M059J (cell line): ENCODE measurements at places on chromosomes 7 and 10.
A peak's percentile ranks its signal among the peaks of the same experiment; 100 is the strongest.

DNA sequence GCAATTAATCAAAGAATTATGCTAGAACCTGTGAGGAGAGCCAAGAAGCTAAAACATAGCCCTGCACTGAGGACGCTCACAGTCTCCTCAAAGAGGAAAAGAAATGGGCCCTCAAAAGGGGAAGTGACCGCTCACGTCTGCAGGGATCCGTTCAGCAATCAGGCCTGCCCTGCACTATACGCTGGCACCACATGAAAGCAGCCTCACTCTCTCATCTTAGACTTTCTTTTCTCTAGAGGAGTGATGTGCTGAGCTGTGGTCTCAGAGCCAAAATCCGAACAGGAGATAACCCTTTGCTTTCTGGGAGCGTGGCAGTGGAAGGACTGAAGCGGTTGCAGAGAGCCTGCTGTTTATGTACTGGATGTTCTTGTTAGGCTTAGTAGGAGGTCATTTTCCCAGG is 6.3 kb upstream of the IL2RA start:
- no peak for DNase-seq

- no peak for DNase-seq
Observed at GRCh38 chr7:108384716-108385483, 71.3 kb downstream of the NRCAM start.

DNA sequence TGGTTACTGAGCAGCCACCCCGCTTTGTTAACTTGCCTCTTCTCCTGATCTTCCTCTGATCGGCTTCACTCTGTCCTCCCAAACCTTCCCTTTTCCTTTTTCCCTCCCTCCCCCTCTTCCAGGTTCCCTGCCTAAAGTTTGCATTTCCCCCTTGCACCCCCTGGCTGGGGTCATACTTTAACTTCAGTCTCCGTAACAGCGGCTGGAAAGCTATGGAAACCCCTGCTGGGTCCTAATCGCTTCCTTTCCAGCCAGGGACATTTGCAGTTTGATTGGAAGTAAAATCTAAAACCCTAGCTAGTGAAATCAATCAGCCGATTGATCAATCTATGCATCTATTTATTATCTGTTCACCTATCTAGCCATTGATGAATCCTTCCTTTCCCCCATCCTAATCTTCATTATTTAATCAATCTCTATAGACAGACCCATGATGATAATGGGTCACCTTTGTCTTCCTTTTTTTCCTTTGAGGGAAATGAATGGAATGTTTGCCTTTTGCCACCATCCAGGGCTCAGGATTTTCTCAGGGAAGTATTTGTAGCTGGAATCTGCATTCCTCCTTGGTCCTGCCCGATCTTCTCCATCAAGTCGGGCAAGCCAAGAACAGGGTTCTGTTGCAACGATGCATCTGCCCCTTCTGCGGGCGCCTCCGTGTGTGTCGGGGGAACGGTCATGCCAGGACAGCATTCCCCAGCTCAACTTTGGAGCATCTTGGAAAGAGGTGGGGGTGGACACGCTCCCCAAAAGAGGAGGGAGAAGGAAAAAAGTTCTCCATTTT is 8.8 kb downstream of the GATA3 start:
- no peak for DNase-seq

GRCh38 chr10:89076120-89076519 is 85.5 kb downstream of the FAS start:
- DNase-seq = no peak

GRCh38 chr7:19353180-19353579 is 208.0 kb upstream of the FERD3L start:
- peak; percentile 25 for DNase-seq

GRCh38 chr7:155048006-155048405 is 22.1 kb upstream of the HTR5A start:
- DNase-seq = no peak

- DNase-seq = no peak
Observed at GRCh38 chr7:3558400-3558799, 257.3 kb downstream of the SDK1 start.

- DNase-seq = peak; percentile 90
Observed at GRCh38 chr7:148623586-148624282, 33.2 kb downstream of the C7orf33 start.

- no peak for DNase-seq
Observed at GRCh38 chr10:71314028-71314693, 4.9 kb upstream of the SLC29A3 start.

DNA sequence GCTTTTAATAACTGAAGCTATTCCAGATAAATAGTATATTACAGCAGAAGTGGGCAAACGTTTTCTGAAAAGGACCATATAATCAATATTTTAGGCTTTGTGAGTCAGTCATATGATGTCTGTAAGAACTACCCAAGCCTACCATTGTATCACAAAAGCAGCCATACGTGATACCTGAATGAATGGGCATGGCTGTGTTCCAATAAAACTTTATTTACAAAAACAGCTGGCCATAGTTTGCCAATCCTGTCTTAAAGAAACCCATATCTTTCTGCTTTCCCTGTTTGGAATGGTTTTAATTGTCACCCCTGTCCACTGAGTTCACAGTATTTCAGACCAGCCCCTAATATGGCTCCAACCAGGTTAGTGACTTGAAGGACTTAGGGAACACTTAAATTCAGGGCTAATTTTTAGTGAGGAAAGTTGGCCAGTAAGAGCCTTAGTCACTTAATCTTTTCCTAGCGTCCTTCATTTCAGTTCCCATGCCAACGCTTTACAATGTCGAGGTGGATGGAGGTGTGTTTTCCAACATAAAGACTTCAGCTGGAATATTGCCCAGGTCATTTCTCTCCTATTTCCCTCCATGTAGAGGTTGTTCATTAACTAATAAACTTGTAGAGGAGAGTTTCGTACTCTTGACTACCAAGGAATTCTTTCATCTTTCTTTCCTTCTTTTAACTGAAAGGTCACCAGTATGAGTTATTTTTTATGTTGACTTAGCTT is 184.5 kb downstream of the TRIL start:
- no peak for DNase-seq

DNA sequence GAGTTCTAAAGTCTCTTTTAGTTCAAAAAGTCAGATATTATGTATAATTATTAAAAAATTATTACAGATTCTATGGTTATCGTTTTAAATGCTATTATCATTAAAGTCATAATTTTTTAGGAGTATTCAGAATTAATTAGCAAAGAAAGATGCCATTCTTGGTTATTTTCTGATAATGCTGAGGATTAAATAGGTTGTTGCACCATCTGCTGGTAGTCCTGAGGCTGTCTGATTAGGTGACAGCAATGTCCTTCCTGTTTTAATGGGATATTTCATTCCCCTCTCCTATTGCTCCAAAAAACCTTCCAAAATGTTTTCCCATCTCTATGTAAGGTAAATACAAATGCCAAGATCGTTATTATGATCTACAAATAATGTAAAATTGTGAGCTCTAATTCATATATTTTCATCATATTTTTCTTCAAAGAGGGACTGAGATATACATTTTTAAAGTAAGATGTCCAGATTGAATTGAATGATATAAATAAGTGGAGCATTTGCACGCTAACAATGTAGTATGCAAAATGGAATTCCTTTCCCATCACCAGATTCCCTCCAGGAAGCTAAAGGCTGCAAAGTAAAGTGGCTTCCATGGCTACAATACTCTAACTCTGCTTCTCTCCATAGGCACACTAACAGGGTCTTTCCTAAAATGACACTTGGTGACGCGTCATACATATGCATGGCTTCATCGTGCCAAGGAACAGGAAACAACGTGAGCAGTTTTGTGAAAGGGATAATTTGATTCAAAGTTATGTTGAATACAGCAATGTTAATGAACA is 58.8 kb upstream of the AKR1E2 start:
- peak; percentile 56 for DNase-seq

GRCh38 chr10:79391231-79392019 is 44.2 kb downstream of the PPIF start:
- DNase-seq = no peak

- DNase-seq = no peak
Observed at GRCh38 chr7:75950111-75950681, 35.2 kb downstream of the POR start.

- no peak for DNase-seq
Observed at GRCh38 chr10:48659790-48660189, 24.9 kb upstream of the WDFY4 start.

DNA sequence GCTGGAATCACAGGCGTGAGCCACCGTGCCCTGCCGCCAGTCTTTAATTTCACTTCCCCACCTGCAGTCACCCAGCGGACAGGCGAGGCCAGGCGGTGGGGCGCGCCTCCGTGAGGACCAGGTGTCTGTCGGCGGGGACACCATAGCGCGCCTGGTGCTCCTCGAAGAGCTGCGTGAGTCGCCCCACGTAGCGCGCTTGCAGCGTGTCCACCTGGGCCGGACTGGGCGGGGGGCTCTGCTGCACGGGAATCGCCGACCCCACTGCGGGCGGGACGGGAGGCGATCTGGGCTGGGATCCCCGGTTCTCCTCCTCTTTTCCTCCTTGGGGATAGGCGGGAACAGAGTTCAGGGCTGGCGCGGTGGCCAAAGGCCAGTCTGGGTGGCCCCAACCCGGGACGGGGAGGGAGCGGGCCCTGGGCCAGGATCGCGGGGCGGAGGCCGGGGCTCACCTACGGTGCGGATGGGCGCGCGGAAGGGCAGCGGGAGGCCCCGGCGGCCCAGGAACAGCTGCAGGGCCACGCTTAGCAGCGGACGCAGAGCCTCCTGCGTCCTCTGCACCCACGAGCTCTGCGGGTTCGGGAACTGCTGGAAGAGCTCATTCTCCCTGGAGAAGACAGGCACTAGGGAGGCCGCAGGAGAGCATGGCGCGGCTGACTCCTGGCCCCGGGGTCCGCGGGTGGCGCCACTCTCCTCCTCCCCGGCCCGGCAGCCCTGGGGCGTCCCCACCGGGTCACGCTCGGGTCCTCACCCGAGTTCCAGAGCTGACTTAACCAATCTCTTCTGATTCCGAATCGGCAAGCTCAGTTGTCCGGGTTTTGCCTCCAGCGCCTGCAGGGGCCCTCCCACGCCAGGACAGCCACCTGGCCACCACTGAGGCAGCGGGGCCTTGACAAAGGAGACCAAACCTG is 1.1 kb upstream of the MOGAT3 start:
- no peak for DNase-seq

DNA sequence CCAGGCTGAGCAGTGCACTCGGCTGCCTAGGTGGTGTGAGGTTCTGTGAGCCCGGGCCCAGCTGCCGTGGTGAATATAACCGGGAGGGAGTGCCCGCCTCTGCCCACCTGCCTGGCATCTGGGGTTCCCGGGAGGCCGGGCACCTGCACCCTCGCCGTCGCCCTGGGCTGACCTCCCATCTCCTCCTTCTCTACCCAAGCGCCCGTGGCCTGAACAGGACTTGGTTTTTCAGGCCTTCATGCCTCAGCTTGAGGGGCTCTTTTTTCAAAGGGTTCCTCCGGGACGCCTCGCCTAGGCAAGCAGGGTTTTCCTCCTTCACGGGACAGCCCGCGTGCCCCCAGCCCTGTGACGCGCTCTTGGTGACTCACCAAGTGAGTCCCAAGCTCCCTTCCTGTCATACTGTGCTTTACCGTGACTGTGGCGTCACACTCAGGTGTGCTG is 9.9 kb downstream of the INPP5A start:
- DNase-seq = no peak

- DNase-seq = no peak
Observed at GRCh38 chr10:104334965-104335650, 3.2 kb downstream of the ITPRIP start.

- DNase-seq = no peak
Observed at GRCh38 chr7:83701736-83702135, 52.8 kb upstream of the SEMA3E start.
